ENCODE measurements at places on chromosomes 16 and 17.

- no peak for DNase-seq
These were observed 415 bp downstream of the XYLT1 start for GRCh38 chr16:17470182-17470907.

GRCh38 chr17:44216694-44217093 lies 2.8 kb downstream of the UBTF start:
- DNase-seq: no peak

DNA sequence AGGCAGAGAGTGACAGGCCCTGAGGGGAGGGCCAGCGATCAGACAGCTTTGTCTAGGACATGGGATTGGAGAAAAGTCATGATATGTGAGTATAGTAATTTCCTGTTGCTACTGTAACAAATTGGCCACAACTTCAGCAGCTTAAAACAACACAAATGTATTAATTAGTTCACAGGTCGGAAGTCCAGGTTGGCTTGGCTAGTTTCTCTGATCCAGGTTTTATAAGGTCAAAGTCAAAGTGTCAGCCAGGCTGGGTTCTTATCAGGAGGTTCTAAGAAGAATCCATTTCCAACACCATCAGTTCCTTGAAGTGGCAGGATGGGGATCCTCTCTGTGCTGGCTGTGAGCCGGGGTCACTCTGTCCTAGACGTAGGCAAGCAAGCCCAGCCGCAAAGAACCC lies 76.2 kb upstream of the SEC14L1 start:
- no peak for DNase-seq

GRCh38 chr17:28317966-28318758 lies 838 bp upstream of the TMEM97 start:
- no peak for DNase-seq

GRCh38 chr16:50260206-50261159 lies 5.9 kb upstream of the ADCY7 start:
- no peak for DNase-seq

DNA sequence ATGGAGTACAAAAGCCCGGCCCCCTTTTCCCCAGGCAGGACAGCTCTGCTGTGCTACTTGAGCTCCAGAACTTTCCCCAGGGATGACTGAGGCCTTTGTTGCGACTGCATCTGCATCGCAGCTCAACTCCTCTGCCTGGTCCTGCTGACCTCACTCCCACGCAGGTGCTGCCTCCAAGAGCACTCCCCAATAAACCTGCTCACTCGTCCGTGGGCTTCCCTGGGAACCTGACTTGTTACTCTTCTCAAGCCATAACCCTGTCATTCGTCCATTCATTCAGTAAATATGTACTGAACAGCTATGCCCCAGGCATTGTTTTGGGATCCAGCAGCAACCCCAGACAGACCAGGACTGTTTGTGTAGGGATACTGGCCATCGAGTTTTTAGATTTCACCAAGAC lies 11.6 kb upstream of the RMI2 start:
- DNase-seq: peak; percentile 16

- peak; percentile 81 for DNase-seq
These were observed 402.1 kb downstream of the SEC14L1 start for GRCh38 chr17:77542551-77543490.

DNA sequence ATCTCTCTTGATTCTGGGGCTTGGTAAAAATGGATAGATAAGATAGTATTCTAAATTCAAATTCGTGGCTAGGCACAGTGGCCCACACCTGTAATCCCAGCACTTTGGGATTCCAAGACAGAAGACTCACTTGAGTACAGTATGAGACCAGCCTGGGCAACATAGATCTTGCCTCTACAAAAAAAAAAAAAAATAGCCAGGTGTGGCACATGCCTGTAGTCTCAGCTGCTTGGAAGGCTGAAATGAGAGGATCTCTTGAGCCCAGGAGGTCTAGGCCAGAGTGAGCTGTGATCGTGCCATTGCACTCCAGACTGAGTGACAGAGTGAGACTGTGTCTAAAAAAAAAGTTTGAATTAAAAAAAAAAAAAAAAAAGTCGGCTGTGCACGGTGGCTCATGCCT lies 9.3 kb downstream of the PDP2 start:
- DNase-seq: no peak

DNA sequence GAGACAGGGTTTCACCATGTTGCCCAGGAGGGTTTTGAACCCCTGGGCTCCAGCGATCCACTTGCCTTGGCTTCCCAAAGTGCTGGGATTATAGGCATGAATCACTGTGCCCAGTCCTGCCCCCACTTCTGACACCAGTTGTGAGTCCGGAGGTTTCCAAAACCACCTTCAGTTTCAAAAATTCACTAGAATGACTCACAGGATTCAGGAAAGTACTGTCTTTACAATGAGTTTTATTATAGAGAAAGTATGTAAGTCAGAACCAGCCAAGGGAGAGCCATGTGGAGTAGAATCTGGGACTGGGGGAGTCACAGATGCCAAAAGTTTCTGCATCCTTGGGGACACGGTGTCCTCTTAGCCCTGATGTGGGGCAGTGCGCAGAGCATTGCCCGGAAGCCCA lies 55.1 kb downstream of the PLD6 start:
- DNase-seq: peak; percentile 88

- peak; percentile 48 for DNase-seq
These were observed 38.1 kb downstream of the SOST start for GRCh38 chr17:43720311-43721060.

DNA sequence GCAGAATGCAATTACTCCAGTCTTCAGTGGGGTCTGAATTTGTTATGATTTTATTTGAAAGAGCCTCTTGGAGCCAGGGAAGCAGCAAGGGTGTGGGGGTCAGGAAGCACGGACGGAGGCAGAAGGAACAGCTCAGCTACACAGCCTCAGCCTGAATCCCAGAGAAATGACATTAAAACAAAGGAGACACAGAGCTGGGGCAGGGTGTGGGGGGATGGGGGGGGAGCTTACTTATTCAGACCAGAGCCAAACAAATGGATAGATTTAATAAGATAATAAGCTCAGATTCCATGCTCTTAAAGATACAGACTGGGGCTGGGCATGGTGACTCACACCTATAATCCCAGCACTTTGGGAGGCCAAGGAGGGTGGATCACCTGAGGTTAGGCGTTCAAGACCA lies 195.3 kb downstream of the ZNF423 start:
- no peak for DNase-seq
